ENCODE measurements at places on chromosomes 3 and 15.

GRCh38 chr3:37904601-37905000 lies 42.9 kb downstream of the CTDSPL start:
- no peak for DNase-seq

GRCh38 chr3:184575701-184576100 lies 14.1 kb downstream of the EPHB3 start:
- no peak for DNase-seq

GRCh38 chr15:73962433-73962832 lies 29.7 kb downstream of the STOML1 start:
- no peak for DNase-seq

DNA sequence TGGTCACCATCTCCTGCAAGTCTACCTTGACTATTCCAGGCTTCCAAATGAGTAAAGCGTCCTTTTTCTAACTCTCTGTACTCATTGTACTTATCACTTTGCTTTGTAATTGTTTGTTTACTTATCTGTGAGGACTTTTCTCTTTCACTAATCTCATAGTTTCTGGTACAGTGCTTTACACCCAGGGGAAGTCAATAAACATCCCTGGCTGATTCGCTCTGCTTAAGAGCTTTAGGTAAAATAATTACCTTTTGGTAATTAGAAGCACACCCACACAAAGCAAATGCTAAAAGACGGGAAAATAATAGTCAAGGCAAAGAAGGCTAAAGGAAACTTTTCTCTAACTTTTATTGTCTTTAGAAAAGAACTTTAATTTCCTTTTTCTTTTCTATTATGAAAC lies 466.9 kb upstream of the ROBO1 start:
- no peak for DNase-seq

DNA sequence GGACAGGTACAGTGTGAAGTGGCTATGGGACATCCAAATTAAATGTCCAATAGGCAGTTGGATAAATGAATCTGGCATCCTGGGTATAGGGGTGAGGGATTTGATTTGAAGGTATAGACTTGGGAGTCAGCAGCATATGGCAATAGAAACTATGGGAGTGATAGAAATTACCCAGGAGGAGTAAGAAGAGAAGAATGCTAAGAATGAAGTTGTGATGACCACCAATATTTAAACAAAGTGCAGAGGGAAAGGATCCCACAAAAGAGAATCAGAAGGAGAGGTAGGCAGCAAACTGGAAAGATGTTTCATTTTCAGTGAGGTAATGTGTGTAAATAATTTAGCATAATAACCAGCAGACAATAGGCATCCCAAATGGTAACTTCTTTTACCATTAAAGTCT lies 13.8 kb upstream of the MSL2 start:
- no peak for DNase-seq

DNA sequence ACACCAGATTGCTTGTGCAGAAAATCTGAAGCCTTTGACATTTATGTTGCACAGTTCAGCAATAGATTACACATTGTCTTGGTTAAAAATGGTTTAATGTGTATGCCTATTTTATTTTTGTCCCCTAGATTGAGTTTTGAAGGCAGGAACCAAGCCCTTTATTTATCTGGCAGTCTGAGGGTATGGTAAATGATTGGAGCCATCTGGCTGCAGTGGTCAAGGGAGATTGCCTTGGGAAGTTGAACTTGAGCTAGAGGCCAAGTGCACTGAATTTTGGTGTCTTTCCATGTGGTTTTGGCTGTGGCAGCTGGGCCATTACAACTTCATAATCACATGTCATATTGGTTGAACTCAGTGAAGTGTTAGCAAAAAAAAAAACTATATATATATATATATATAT lies 248.7 kb upstream of the C2CD4B start:
- DNase-seq = no peak

- no peak for DNase-seq
Observed at GRCh38 chr15:57751177-57751800, 44.8 kb downstream of the POLR2M start.

DNA sequence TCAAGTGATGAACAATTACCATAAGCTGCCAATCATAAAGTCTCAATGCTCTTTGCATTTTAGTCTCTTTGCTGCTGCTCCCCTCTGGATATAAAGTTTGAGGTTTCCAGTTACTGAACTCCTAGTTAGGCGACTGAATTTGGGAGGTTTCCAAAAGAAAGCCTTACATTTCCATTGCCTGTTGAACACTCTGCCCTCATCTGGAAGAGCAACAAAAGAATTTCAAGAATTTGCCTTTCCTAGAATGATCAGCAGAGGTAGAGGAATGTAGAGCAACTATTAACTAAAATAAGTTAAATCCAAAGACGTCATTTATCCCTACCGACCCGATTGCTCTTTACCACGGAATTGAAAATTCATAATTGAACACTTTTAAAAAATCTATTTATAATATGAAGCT lies 53.4 kb upstream of the PRICKLE2 start:
- DNase-seq = no peak

DNA sequence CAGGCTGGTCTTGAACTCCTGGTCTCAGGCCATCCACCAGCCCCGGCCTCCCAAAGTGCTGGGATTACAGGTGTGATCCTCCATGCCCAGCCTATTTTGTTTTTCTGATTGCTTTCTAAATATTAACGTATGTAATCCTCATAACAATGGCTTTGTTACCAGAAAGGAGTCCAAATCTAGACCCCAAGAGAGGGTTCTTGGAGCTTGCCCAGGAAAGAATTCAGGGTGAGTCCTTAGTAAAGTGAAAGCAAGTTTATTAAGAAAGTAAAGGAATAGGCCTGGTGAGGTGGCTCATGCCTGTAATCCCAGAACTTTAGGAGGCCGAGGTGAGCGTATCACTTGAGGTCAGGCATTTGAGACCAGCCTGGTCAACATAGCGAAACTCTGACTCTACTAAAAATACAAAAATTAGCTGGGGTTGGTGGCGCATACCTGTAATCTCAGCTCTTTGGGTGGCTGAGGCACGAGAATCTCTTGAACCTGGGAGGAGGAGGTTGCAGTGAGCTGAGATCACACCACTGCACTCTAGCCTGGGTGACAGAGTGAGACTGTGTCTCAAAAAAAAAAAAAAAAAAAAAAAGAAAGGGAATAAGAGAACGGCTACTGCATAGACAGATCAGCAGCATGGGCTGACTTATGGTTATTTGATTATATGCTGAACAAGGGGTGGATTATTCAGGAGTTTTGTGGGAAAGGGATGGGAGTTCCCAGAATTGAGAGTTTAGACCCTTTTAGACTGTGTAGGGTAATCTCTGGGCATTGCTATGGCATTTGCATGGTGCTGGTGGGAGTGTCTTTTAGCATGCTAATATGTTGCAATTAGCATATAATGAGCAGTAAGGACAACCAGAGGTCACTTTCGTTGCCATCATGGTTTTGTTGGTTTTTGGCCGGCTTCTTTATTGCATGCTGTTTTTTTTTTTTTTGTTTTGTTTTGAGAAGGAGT lies 36.1 kb downstream of the TYRO3 start:
- DNase-seq = no peak

DNA sequence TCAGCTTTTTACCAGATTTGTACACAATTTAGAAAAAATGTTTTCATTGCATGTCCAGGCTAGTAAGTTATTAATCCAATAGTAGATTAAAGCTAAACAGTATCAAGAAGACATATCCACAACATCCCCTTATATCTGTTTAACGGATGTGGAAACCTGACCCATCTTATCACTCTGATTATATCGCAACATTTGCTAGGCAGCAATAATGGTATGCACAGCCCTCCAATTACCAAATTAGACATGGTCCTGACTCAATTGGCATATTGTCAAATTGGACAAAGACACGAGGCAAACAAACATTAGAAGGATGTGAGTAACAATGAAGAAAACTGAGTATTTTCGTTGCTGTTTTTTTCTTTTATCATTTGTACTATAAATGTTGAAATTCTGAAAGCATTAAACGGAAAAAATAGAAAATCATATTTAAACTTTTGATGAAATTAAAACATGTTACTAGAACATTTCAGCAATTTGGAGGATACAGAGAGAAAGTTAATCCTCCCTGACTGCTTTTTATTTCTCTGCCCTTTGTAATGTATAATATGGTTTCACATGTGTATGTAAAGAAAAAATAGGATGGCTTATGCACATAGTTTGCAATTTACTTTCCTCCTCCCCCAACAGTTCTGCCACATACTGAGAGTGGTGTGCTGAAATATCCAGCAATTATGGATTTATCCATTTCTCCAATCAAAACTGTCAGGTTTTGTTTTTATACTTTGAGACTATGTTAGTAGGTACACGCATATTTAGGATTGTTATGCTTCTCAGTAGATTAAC lies 633.7 kb downstream of the ZIC1 start:
- no peak for DNase-seq

DNA sequence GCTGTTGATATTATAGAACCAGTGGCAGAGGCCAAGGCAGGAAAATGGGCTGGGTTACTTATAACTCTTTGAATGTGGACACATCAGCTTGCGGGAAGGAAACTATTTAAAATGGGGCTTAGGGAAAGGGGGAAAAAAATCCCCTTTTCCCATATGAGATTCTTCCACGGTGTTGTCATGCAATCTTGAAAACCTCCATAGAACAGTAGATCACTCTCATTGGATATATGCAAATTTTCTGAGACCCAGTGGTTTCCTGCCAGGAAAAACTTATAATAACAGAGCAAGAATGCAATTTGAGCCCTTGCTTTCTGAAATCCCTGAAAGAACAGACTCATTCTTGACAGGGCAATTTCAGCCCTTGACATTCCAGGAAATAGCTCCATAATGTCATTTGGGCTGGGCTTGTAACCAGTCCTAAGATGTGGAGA lies 31.1 kb downstream of the TMEM212 start:
- no peak for DNase-seq

GRCh38 chr15:36232491-36232890 lies 346.9 kb upstream of the CDIN1 start:
- no peak for DNase-seq

DNA sequence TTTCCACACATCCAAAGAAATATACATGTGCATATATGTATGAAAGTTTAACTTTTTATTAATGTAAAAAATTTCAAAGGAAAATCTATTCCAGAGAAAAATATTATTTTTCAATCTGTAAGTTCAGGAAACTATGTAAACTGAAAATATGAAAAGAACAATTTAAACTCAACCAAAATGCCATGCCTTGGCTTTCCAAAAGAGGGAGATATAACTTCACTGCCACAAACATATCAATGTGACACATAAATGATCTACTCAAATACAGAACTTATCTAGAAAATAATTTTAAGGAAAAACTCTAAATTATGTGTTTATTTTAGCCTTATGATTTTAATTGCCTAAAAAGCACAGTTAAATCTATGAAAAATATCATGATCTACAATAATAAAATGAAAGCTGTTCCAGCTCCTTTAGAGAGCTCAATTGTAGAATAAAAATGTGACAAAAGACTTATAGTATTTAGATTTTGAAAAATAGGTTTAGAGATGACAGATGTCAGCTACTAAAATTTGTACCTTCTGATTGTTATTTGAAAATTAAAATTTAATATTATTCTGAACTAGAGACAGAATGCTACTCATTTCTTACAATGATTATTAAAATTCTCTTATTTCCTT lies 94.8 kb downstream of the GBE1 start:
- DNase-seq = no peak

- DNase-seq = no peak
Observed at GRCh38 chr3:136535906-136536305, 216.3 kb downstream of the STAG1 start.

- DNase-seq = no peak
Observed at GRCh38 chr15:90877315-90877714, 7.0 kb upstream of the FES start.
